ENCODE measurements at places on chromosomes 7 and 10. TPM values are rescaled to one million over a fixed set of nuclear protein-coding genes. Genes with fewer than 3 reads are reported as not detected.

- DNase-seq: no peak
These were observed 225.8 kb upstream of the KLF14 start for GRCh38 chr7:130959743-130960207.

Gene GET4
- 29.7 TPM for total RNA-seq

DNA sequence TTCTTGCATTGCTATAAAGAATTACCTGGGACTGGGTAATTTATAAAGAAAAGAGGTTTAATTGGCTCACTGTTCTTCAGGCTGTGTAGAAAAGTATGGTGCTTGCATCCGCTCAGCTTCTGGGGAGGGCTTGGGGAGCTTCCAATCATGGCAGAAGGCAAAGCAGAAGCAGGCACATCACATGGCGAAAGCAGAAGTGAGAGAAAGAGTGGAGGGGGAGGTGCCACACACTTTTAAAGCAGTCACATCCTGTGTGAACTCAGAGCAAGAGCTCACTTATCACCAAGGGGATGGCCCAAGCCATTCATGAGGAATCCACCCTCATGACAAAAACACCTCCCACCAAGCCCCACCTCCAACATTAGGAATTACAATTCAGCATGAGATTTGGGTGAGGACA, 303.5 kb downstream of the OTUD1 start:
- no peak for DNase-seq

DNA sequence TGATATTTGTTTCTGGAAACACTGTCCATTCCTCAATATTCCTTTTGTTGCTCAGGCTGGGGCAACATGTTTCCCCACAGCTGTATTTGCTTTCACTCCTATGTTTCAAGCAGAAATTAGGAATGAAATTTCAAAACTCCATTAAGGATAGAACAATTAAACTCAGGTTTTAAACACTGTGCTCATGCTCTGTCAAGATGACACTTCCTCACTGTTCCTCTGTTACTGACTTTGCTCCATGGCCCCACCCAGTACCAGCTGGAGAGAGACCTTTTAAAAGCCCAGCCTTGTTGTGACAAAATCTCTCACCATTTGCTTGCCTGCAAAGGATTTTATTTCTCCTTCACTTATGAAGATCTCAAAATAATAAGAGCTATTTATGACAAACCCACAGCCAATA, 197.4 kb downstream of the ELMO1 start:
- no peak for DNase-seq

- no peak for DNase-seq
These were observed 20.6 kb downstream of the FAM200A start for GRCh38 chr7:99531354-99531765.

DNA sequence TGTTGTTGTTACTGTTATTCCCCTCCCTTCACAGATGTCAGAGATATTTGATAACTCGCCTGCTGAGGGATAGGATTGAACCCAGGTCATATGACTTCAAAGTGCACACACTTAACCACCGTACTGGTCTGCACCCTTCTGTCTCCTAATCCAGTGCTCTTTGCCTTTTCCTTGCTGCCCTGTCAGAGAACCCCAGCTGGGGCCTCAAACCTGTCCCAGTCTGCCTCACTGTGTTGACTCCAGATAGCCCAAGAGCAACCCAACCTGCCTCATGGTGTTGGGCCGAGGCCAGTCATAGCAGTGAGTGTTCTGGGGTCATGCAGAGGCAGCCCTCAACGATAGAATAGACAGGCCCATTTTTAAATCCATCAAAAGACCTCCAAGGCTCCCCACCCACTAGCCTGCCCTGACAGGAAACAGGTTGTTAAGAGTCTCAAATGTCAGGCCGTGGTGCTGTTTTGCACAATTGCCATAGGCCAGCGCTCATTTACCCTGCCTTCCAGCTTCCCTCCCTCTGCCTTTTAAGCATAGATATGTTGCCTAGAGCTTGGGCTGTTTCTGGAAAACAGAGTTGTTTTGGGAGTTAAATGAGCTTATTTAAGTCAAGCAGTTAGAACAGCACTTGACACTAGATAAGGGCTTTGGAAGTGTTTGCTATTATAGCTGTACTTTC, 37.0 kb upstream of the PDCD4 start:
- no peak for DNase-seq

- no peak for DNase-seq
These were observed 225.0 kb downstream of the CACNB2 start for GRCh38 chr10:18364987-18365775.

Gene TPST1
- 13.3 TPM for total RNA-seq

Gene SORBS1
- total RNA-seq: 47.1 TPM

DNA sequence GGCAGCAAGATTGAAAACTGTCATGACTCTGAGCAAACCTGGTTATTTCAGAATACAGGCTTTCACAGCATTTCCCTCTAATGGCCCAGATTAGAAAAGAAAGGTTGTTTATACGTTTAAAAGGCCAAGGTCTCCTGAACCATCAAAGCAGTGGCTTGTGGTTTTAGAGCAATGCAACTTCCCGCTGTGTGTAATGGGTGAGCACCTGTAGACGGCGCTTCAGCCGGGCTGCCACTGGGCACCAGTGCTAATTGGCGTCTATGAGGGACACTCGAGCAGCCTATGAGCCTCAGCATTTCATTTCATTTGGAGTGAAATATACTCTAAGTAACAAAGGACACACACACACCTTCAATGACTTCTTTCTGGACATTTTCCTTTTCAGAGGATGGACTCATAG, 671.0 kb upstream of the FZD8 start:
- DNase-seq: no peak

DNA sequence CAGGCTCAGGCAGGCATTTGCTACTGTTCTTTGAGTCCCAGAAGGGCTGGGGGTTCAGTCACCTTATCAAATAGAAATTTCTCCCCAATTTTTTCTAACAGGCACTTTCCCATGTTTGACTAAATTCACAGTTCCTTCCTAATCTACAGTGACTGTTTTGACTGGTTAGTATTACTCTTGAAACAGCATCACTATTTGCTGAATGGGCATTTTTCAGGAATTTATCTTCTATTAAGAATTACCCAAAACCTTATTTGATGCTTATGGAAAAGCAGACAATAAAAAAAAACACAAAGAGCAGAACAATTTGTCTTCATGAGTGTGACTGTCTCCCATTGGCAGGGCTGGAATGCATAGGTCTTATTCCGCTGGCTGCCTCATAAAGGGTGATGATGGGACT, 269.0 kb downstream of the DOCK4 start:
- DNase-seq: no peak

GRCh38 chr7:138495485-138495884, 35.4 kb downstream of the TRIM24 start:
- no peak for DNase-seq

DNA sequence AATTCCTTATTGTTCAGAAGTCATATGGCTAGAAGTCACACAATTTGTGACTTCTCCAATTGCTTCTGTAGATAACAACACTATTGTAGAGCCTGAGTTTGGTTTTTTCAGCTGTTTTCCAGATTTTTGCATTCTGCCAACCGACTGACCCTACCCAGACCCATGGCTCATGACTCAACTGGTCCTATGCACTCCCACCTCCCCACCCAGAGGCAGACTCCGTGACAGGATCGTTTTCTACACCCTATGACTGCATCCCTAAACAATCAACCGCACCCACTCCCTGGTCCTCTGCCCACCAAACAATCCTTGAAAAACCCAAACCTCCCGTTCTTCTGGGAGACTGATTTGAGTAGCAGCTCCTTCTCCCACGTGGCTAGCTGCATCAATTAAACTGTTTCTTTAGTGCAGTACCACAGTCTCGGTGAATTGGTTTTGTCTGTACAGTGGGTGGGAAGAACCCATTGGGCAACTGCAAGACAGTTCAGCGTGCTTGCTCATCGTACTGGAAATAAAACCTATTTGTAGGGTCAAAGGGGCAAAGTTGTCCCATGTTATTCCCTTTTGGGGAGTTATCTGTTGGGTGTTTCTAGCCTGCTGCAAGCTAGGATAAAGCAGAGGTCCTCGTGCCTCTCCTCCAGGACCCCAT, 150.3 kb upstream of the FAM20C start:
- DNase-seq: peak; percentile 19

DNA sequence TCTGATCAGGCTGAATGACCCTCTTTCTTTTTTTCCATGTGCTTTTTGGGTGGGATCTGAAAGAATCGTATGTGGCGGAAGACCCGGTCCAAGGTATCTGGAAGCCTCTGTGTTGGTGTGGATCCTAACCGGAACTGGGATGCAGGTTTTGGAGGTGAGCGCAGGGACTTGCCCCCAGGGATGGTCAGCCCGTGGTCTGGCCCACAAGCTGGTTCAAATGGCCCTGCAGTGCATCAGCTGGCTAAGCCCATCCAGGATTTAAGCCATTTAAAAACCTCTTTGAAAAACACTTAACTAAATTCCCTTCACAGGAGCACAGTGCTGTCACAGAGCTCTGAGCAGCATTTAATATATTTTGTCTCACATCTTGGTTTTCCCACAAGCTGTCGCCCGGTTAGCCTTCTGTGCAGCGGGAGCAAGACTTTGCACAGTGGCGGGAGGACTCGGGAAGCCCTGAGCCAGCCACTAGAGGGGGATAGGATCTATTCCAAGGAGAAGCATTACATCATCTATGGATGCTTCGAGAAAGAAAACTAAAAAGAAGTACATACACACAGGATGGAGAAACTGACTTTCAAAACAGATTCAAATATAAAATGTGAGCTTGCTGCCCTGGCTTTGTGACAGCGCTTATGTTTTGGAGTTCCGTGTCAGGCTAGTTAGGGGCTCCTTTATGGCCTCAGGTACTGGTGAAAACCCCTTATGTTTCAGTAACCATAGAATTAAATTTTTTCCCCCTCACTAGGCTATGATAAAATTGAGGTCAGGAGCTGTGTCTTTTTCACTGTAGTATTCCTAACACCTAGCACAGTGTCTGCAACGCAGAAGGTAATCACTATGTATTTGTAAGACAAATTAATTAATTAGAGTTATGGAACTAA, 11.3 kb downstream of the CPA2 start:
- no peak for DNase-seq

DNA sequence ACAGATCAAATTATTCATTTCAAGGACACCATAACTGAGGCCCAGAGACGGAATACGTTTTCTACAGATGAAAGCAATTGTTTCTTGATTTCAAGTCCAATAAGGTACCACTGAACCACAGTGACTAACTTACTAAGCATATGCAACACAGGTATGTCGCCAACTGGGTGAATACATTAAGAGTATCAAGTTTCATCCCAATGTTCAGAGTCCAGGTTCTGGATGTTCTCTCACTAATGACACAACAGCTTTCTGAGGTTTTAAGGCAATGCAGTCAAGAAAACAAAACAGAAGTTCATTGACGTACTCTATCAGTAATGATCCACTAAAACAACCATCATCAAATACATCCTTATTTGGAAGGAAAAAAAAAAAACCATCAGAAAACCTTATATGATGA, 35.8 kb downstream of the NSUN6 start:
- no peak for DNase-seq

Gene FBXO24
- 2.8 TPM for total RNA-seq

Gene CLCN1
- 2.5 TPM for total RNA-seq

DNA sequence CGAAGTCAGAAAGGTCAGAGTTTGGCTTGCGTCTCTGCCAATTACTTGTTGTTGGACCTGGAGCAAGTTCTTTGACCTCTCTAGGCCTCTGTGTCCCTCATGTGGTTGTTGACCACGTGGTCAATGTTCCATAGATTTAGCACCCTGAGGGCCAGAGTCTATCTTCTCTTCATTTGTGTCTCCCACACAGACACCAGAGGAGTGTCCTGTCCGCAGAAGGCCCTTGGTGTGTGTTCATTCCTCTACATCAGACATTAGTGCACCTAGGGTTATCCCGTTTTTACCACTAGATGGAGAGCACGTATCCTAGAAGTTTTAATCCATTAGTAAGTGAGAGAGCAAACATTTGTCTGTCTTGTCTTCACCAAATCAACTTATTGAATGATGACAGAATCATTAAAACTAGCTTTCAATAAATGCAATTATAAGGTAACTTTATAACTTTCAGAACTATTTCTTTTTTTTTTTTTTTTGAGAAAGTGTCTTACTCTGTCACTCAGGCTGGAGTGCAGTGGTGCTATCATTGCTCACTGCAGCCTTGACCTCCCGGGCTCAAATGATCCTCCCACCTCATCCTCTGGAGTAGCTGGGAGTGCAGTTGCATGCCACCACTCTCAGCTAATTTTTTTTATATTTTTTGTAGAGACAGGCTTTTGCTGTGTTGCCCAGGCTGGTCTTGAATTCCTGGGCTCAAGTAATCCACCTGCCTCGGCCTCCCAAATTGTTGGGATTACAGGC, 122.5 kb upstream of the ANKRD1 start:
- no peak for DNase-seq

DNA sequence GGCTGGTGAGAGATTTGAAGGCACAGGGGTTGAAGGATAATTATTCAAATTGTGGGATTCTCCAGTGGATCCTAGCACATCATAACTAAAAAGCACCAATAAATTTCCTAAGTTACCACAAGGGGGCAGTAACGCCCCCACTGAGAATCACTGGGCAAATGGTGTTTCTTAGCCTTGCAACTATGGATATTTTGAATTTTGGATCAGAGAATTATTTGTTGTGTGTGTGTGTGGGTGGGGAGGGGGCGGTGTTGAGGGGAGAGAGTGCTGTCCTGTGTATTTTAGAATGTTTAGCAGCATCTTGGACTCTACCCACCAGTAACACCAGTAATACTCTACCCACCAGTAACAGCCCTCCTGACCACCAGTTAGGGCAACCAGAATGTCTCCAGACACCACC, 63.3 kb upstream of the PRKG1 start:
- DNase-seq: no peak

DNA sequence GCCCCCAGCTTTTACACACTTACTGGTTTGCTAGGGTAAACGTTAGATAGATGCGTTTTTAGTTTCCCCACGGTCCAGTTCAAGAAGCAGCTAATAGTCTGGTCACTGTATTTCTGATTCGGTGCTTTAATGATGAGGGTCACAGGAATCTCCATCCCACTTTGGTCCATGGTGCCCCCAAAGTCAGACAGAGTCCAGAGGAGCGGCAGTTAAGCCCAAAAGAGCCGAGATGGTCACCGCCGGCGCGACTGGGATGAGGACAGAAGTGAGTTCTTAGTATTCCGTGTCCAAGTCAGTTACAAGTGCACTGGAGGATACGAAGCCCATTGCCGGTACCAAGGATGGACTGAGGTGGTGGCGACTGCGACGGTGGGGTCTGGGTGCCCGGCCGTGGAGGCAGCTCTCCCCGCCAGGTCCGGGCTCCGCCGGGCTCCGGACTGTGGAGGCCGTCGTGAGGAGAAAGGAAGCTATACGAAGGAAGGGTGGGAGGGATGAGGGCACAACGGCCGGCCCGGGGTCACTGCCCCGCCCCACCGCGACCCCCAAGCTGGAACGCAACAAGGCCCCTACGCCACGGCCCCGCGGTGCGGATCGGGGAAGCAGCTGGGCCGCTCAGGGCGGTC, 663 bp downstream of the HERPUD2 start:
- no peak for DNase-seq
